ENCODE measurements at places on chromosomes 7 and 10. TPM values are rescaled to one million over a fixed set of nuclear protein-coding genes. Genes with fewer than 3 reads are reported as not detected.

PON1 gene
- total RNA-seq, result not detected

CNTNAP2 gene
- 0.20 TPM for total RNA-seq

- no peak for DNase-seq
These were observed 192.7 kb upstream of the VWC2 start for GRCh38 chr7:49580761-49581160.

DNA sequence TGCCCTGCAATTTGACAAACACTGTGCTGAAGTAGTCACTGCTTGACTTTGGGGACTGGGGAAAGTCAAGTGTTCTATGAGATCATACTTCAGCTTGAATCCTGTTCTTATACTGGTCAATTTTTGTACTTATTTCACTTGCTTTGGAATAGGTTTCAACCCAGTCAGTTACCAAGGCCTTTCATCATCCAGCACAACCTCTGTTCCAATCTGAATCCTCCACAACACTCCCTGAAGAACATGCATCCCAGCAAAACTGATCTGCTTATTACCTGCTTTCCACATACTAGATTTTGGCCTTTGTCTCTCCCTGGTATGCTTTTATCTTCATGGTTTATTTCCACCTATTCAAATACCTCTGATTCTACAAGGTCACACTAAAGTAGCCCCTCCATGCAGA is 29.5 kb downstream of the DPY19L1 start:
- DNase-seq, result no peak

DNA sequence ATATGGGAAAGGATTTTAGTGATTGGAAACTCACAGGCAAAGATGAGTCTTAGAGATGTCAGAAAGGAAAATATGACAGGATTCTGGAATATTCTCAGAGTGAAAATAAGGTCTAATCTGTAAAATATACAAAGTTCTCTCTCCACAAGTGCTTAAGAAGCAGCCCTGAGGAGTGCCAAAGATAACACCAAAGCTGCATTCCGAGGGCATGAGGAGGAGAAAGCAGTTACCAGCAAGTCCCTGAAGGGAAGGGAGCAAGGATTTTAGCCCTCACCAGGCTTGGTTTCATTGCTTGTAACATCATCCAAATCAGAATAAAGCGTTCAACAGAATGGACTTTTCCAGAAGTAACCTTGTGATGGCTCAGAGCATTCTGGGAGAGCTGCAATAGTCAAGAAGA is 31.4 kb upstream of the DLX6 start:
- no peak for DNase-seq

DNA sequence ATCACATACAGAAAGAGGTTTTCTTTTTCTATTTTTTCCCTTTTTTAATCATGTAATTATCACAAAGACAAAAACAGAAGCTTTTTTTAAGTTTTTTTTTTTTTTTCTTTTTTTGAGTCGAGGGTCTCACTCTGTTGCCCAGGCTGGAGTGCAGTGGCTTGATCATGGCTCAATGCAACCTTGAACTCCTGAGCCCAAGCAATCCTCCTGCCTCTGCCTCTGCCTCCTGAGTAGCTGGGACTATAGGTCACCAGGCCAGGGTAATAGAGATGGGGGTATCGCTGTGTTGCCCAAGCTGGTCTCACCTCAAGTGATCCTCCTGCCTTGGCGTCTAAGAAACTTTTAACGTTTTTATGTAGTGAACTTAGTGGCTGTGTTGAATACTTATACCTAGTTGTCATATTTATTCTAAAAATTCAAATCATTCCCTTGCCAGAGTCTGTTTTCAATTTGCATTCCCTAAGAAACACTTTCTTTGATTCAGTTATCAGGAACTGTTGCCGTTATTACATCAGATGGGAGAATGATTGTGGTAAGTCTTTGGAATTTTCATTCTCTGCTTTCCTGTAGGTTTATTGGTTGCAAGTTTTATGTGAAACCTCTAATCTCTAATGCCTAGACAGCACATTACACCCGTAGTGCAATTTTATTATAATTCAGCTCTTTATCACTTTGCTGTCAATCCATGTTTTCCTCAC is 1.3 kb downstream of the LSM8 start:
- no peak for DNase-seq

GRCh38 chr10:33098951-33099663 is 141.1 kb upstream of the ITGB1 start:
- DNase-seq, result no peak

DNA sequence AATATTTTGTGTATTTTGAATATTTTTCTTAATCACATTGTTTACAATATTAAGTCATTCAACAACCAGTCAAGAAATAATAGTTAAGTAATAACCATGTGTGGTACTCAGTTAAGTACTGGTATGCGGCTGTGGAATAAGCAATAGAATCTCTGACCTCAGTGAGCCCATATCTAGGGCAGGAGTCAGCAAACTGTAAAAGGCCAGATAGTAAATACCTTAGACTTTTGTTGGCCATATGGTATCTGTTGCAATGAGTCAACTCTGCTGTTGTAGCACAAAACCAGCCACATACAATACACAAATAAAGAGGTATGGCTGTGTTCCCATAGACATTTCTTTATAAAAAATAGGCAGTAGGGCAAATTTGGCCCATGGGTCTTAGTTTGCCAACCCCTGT is 311.6 kb upstream of the SEMA3A start:
- DNase-seq, result no peak

VPS41 gene
- 73.3 TPM for total RNA-seq

DNA sequence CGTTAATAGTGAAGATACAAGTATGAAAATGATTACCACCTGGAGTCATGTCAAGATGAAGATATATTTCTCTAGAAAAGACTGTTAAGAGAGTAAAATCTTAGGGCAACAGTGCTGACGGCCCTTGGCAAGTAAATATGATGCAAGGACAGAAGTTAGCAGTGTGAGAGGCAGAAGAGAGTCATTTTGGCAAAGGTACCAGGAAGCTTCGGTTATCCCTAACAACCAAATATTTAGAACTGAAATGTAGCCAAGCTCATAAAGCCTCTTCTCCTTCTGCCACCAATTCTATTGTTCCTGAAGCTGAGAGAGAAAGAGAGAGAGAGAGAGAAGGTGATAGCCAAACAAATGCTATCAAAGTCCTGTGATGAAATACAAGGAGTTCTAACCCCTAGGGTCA is 109.6 kb downstream of the MACC1 start:
- no peak for DNase-seq

Measured in CD4-positive, alpha-beta memory T cell (primary cell).